ENCODE measurements at places on chromosomes 11 and 22. TPM values are rescaled to one million over a fixed set of nuclear protein-coding genes. Genes with fewer than 3 reads are reported as not detected.

The ART1 gene
- total RNA-seq: not detected

The CSNK2A3 gene
- total RNA-seq: 2.2 TPM

The RASD2 gene
- total RNA-seq: 0.37 TPM

The ZBTB16 gene
- total RNA-seq: not detected

DNA sequence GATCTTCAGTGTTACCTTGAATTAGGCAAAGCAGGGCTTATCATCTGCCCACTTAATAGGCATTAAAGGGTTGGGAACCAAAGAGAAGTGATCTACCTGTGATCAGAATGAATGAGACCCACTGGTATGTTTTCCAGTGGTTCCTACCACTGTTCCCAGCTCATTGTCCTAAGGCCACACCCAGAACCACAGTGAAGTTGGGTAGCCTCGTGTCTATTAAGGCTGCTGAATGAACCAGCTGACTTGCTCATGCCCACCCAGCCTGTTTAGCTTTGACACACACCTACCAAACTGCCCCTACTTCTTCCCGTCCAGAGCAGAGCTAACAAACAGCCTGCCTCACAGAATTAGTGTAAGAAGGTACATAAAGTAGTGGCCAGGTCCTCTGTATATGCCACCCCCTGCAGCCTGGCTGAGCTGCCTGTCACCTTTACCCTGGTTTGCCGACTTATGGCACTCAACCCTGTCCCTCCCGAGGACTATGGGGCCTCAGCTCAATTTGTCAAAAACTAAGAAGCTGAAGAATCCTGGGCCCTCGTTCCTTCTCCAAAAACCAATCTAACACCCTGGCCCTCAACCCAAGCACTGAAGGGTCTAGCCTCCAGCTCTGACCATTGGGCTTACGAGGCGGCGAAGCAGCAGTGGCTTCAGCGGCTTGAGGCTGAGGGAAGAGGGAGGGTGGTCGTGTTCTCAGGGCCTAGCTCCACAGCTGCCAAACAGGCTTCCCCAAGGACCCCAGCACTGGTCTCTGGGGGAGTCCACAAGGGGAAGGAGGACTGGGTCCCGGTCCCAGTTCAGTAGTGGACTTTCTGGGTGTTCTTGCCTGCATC lies 9.8 kb downstream of the UCP2 start:
- no peak for DNase-seq

- no peak for DNase-seq
Measured at GRCh38 chr11:130215531-130216220, 56.1 kb downstream of the ST14 start.

DNA sequence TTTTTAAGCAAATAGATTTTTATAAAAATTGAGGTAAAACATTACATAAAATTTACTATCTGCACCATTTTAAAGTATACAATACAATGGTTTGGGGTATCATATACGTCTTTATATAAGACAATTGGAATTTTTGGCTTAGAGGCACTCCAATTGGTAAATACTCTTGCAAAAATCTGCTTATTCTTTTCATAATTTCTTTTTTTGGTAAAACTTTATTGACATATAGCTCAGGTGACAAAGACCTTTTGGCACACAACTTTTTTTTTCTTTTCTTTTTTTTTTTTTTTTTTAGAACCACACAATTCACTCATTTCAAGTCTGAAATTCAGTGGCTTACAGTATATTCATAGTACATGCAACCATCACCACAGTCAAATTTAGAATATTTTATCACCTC lies 57.8 kb downstream of the ATG16L2 start:
- DNase-seq: no peak

The CNTN5 gene
- not detected for total RNA-seq

- DNase-seq: peak; percentile 84
Measured at GRCh38 chr11:34599406-34599945, 21.4 kb upstream of the EHF start.

DNA sequence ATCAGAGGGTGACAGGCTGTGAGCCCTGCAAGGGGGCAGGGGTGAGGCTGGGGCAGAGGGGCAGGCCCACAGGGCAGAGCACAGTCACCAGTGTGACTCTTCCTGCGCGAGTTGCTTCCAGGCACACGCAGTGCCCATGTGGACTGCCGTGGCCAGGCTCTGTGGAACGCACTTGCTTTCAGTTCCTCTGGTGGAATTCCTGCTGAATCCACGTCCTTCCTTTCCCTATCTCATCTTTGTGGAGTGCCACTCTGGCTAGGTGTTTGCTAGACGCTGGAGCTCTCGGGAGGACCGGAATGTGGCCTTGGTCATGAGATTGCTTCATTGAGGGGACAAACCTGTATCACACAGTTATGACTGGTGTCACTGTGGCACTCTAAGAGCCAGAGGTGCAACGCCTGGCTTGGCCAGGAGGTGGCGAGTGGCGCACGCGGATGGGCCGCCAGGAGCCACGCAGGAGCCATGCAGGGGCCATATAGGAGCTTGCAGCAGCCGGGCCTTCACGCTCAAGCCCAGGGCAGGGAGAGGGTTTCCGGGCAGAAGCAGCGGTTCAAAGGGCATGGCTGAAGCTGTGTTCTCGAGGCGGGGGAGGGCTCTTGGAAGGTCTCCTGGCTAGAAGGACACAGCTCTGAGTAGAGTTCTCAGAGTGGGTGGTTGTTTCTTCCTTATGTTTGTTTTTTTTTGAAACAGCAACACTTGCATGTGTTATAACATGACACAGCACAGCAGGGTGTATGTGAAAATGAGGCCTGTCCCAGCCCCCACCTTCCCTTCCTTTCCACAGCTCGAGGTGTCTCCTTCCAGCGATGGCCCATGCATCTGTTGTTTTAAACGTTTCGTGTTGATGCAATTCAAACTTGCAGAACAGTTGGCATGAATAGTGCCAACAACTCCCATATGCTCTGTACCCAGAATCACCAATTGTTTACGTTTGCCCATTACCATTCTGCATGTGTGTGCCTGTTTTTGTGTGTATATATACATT lies 36.2 kb downstream of the TBC1D22A start:
- peak; percentile 81 for DNase-seq

The TESMIN gene
- 1.1 TPM for total RNA-seq

The DEFB131B gene
- total RNA-seq: not detected

DNA sequence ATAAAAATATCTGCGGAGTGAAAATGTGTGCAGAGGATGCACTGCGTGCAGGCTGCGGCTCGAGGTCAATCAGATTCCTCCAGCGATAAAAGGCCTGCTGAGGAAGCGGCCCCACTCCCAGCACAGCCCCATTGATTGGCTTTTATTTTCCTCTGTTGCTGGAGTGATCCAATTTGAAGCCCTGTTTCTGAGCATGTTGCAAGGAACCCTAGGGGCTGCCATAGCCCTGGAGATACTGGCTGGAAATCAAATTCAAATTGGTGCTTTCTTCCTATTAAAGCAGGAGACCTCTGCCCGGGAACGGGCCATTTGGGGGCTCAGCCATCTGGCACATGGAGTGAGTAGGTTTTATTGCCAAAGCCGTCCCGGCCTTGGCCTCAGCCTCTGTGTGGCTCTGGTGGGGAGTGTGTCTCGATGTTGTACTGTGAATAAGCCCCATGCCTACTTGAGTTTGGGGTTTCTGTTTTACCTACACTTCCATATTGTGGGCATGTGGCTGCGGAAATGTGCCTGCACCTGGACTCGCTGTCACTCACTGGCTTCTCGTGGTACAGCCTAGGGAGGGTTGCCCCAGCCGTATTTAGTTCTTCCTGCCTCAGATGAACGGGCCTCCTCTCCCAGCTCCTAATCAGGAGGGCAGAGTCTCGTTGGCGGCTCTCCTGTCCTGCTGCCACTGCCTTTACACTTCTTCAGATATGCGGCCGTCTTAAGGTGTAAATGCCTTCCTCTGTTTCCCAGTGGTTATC lies 25.6 kb downstream of the PARVB start:
- no peak for DNase-seq

GRCh38 chr22:30891443-30891755 lies 77.2 kb downstream of the MORC2 start:
- DNase-seq: no peak

The DLG2 gene
- not detected for total RNA-seq

DNA sequence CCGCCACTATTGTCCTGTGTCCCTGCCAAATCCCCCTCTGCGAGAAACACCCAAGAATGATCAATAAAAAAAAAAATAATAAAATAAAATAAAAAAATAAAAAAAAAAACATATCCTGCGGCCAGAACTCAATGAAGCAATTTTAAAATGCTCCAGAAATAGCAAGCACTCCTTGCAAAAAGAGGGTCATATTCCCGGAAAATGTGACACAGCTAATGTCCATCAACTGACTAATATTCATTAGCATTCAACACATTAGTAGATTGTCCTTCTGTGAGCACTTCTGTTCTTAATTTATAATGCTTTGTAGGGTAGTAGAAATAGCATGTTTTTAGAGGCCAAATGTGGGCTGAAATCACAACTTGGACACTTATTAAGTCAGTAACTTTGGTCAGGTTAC lies 252.3 kb upstream of the SESN3 start:
- DNase-seq: no peak

DNA sequence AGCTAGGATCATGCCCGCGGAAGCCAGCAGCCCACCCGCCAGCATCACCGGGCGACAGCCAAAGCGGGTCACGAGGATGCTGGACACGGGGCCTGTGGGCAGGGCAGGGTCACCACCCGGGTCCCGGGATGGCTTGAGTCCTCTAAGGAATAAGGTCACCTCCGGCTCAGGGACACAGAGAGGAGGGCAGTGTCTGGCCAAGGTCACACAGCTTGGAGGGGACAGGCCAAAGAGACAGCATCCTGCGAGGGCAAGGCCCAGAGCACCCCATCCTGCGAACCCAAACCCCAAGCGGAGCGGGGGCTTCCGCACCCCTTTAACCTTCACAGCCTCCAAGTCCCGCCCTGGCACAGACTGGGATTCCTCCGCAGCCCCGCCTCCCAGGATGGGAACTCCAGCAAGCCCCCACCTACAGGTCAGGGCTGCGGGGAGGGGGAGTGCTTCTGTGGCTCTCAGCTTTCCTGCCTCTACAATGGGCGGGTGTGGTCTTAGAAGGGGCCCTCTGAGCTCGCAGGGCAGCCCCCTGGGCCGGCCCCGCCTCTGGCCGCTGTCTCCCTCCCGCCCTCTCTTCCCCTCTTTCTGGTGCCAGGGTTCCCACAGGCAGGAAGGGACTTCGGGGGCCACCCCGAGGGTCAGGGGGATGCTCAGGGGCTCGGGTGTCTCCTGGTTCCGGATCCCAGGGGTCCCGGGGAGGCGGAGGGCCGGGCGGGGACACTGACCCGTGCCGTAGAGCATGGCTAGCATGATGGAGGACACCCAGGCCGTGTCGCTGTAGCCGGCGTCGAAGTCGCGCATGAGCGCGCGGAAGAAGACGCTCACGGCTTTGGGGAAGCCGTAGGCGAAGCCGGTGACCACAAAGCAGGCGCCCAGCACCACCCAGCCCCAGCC lies 1.8 kb downstream of the SLC16A8 start:
- no peak for DNase-seq

- DNase-seq: peak; percentile 39
Measured at GRCh38 chr22:22954656-22955055, 67.0 kb downstream of the IGLL5 start.

GRCh38 chr11:4381901-4382300 lies 11.6 kb downstream of the TRIM21 start:
- no peak for DNase-seq

DNA sequence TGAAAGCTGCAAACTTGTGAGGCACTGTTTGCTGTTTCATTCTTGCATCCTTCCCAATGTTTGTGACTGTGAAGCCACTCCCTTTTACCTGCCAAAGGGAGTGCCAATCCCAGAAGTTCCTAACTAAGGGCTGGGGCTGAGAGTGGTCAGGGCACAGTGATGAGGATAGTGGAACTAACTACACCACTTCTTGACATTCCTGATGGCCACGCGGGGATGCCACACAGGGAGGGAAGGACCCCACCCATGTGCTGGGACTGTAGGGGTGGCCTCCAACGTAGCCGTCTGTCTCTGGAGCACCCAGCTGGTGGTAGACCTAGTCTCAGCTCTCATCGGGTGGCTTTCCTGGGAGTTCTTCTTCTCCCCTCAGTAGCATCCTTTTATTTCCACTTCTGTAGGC lies 335.5 kb downstream of the CADM1 start:
- no peak for DNase-seq

The USP2 gene
- total RNA-seq: 0.37 TPM

The SHISAL1 gene
- 0.67 TPM for total RNA-seq

DNA sequence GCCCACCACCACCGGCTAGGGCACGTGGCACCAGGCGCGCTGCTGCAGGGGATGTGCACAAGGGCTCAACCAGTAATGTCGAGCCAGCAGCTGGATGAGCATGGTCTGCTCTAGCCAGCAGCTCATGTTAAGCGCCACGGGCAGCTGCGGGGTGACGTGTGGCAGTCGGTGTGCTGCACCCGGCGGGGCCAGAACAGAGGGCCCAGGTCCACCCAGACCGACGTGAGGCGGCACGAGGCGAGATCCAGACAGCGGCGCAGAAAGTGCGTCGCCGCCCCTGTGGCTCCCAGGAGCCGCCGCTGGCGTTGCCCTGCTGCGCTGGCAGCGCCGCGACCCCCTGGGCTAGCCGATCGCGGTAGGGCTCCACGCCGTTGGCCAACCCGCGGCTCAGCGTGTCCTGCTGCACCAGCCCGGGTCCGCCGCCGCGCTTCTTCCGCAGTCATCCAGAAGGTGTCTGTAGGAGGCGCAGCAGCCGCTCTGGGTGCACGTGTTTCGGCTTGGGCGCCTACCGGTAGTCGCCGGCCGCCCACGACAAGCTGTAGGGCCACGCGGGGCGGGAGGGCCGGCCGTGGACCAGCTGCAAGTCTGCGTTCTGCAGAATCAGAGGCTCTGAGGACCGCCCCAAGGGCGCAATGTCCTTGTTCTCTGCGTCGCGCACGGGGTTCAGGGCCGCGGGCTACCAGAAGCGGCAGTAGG lies 4.6 kb upstream of the GALR3 start:
- DNase-seq: no peak

GRCh38 chr11:32580967-32581366 lies 2.7 kb upstream of the EIF3M start:
- DNase-seq: no peak

- DNase-seq: peak; percentile 42
Measured at GRCh38 chr22:40043081-40043480, 48.3 kb downstream of the FAM83F start.

DNA sequence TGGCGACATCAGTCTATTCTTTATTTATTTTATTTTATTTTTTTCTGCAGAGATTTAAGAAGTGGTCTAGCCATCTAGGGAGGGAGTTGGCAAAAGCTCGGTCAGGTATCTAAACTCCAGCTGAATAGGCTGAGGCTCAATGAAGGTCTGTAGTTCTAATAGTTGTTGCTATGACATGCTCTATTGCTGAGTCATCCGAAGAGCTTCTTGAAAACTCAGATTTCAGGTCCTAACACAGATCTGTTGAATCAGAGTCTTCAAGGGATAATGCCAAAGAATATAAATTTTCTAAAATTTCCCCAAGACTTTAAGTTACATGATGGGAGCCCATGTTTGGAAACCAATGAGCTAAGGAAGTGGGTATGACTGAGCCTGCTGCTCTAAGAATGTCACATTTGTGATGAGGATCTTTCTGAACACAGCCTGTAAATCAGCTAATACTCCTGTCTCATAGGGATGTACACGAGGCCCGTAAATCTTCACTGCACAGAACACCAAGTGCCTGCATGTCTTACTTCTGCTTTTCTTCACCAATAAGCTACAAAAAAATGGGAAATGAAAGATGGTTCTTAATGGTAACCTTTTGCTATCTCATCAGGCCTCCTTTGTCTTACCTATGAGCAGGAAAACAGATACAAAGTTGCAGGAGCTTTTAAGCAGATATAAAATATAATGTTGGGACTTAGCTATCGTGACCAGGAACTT lies 901.4 kb upstream of the API5 start:
- DNase-seq: no peak

GRCh38 chr11:103985041-103985440 lies 51.4 kb upstream of the DDI1 start:
- no peak for DNase-seq

The VSIG2 gene
- total RNA-seq: not detected

The MPPED1 gene
- total RNA-seq: 0.03 TPM

- peak; percentile 69 for DNase-seq
Measured at GRCh38 chr11:133834682-133835592, 10.4 kb downstream of the SPATA19 start.
